Activated CD8-positive, alpha-beta T cell treated with anti-CD3 and anti-CD28 coated beads, Interleukin-2, amount 10 ng/mL, durations not matched to agents 7 days and 5 days (primary cell): ENCODE measurements at places on chromosomes 11 and 22. TPM values are rescaled to one million over a fixed set of nuclear protein-coding genes. Genes with fewer than 3 reads are reported as not detected.

- no peak for DNase-seq
- H3K36me3 ChIP-seq: peaks cover 6% of the 10 kb centered on the region
- H3K27me3 ChIP-seq: no peaks in the 10 kb centered on the region
- H3K27ac ChIP-seq: no peak overlapping the region
These were observed 3.9 kb downstream of the MSANTD2 start for GRCh38 chr11:124796312-124796711.

DNA sequence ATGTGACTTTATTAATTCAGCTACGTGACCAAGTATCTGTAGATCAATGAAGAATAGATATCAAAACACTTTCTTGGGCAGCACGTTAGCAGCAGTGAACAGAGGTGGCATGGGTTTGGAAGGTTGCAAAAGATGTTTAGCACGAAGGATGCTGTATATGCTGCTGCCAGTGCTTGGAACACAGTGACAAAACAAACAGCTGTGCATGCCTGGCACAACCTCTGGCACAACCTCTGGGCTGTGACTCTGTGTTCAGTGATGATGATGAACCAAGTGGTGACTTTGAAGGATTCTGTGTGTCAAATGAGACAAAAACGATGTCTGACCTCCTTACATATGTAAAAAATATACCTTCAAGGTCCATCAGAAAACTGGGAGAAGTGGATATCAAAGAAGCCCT, 104.7 kb downstream of the TBC1D22A start:
- DNase-seq: no peak
- no peaks in the 10 kb centered on the region for H3K4me1 ChIP-seq
- peaks cover 51% of the 10 kb centered on the region for H3K36me3 ChIP-seq
- H3K4me3 ChIP-seq: no peak overlapping the region
- H3K27me3 ChIP-seq: no peaks in the 10 kb centered on the region

- H3K27ac ChIP-seq: no peak overlapping the region
- H3K4me1 ChIP-seq: no peaks in the 10 kb centered on the region
- no peak for DNase-seq
- no peaks in the 10 kb centered on the region for H3K27me3 ChIP-seq
These were observed 90.7 kb downstream of the C11orf87 start for GRCh38 chr11:109512680-109513079.

- DNase-seq: no peak
- no peak overlapping the region for H3K27ac ChIP-seq
- H3K4me1 ChIP-seq: no peaks in the 10 kb centered on the region
These were observed 69.2 kb upstream of the INCENP start for GRCh38 chr11:62054484-62055121.

The TMEM225 gene
- not detected for total RNA-seq

DNA sequence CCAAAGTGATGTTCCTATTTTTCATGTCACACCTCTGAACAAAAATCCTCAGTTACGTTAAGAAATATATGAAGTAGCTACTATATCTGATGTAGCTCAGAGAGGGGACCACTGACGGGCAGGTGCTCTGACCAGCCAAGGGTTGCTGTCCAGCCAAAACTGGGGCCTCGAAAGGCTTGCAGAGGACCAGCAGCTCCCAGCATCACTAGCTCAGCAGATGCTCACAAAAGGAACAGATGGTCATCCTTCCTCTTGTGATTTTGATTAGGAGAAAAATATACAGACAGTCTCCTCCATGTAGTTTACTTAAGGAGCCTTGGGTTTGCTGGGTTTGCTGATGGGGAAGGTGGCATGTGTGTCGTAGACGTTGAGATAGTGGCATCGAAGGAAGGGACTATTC, 374.6 kb upstream of the B3GAT1 start:
- no peak overlapping the region for H3K27ac ChIP-seq
- peaks cover 2% of the 10 kb centered on the region for H3K27me3 ChIP-seq
- DNase-seq: no peak
